ENCODE measurements at places on chromosomes 7 and 10. TPM values are rescaled to one million over a fixed set of nuclear protein-coding genes. Genes with fewer than 3 reads are reported as not detected.

GRCh38 chr10:92142949-92143348 lies 147.9 kb downstream of the CPEB3 start:
- DNase-seq: no peak

- no peak for DNase-seq
Observed at GRCh38 chr10:120719333-120719732, 131.8 kb upstream of the WDR11 start.

GRCh38 chr7:45708046-45708950 lies 134.1 kb downstream of the ADCY1 start:
- DNase-seq: no peak

DNA sequence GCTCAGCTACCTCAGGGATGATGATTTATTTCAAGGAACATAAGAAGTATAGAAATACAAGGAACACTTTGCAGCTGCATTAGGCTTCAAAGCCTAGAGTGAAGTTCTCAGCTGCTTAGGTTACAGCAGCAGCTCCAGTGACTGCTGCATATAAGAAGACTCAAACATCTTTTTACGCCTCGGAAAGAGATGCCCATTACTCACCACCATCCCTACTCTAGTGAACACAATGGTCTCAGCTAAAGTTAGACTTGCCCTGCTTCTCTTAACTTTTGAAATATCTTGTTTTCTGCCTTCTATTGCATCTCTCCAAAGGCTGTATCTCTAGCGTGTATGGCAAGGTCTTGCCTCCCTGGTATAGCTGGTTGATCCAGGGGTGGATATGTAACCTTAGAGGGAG lies 356.0 kb downstream of the PHF14 start:
- no peak for DNase-seq

Gene ZNF727
- polyA plus RNA-seq: 0.11 TPM

DNA sequence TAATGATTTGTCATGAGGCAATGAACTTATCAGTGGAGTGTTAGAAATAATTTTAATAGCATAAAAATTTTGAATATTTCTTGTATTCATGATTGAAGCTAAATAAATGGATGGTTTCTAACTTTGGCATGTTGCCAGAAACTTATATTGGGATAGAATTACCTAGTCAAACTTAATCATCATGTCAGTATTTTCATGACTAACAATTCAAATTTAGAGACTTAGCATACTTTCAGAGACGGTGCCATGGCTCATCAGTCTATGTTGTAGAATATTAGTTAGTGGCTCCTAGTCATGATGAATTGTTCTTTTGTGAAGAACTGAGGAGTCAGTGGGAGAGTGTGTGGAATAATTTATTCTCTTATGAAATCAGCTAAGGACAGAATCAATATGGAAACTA lies 599.6 kb upstream of the POT1 start:
- DNase-seq: no peak

- DNase-seq: no peak
Observed at GRCh38 chr7:69674701-69675182, 76.5 kb downstream of the AUTS2 start.

DNA sequence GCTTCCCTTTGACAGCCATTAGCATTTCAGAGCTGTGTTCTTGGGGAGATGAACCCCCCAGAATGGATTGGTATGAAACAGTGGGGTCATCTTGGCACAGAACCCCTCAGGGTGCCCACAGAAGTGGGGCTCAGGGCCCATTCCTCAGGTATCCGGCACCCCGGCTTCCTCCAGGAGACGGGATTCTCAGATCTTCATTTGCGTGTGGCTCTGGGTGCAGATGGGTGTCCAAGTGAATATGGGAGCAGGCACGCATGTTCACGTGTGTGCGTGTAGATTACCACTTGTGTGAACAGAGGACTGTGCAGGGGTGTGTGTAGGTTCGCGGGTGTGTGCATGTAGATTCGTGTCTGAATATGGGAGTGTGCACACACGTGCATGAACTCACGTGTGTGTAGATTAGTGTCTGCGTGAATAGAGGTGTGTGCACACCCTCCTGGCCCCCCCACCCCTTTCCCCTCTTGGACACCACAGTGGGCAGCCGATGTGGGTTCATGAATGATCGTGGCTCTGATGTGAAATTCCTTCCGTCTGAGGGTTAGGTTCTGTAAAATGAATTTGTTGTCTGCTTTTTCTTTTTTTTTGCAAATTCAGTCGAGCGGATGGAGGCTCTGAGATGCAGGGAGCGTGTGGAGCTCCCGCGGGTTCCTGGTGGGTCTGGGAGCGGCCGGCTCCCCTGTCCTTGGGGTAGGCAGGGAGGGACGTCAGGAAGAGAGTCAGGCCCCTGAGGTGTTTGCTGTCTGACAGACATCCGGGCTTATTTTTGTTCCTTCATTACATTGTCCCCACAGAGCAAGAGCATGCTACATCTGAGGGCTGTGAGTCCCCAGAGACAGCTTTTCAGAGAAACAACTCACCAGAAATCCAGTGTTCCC lies 7.4 kb downstream of the ELFN1 start:
- no peak for DNase-seq

Gene HKDC1
- polyA plus RNA-seq: not detected

Gene CNTNAP2
- 6.1 TPM for polyA plus RNA-seq

GRCh38 chr7:132453826-132454225 lies 122.4 kb downstream of the PLXNA4 start:
- DNase-seq: no peak

DNA sequence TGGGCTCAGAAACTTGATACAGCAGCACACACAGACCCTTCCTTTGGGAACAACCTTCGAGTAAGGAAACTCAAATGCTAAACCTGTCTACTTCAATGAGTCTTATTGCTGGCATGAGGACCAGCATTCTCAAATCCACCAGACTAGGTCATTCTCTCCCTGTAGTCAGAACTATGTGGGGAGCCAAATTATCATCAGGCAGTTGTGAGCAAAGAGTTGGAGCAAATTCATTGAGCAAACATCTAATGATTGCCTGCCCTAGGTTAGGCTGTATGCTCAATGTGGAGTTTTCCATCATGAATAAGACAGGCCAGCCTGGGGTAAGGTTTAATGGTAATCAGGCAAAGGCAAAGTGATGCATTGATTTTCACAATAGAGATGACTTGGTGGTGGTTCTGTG lies 3.6 kb downstream of the EPDR1 start:
- no peak for DNase-seq

GRCh38 chr10:124572751-124573150 lies 111.1 kb downstream of the LHPP start:
- no peak for DNase-seq

DNA sequence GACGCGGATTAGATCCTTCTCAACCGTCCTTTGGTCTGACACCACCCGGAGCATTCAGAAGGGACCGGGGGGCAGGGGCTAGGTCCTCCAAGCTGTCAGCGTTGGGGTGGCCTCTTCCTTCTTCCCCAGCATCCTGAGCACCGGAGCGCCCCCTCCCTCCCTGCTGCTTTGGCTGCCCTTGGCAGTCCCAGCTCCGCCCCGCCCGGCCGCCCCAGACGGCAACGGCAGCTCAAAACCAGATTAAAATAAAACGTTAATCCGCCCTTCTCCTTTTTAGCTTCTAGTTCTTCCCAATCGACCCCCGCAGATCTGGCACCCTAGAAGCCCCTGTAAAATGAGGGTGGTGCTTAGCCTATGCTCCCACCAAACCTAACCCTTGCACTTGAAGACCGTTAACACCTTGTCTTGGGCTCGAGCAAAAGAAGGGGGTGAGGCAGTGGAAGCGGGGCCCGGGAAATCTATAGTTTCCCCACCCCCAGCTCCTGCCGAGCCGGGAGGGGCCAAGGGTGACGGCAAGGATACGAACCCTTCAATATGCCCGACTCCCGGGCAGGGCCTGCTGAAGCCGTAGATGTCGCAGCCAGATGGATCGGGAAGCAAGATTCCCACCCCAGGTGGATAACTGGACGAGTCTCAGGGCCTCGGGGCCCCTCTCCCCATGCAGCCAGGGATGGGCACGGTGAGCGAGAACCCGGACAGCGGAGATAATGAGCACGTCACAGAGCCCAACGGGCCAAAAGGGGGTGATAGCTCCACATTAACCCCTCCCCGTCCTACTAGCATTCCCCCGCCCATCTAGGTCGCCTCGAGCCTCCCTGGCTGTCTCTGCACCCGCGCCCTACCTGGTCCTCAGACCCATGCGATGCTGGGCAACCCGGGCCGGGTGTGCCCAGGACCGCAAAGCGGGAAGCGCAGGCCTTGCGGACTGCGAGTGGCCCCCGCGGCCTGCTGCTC lies 169.7 kb downstream of the NRF1 start:
- no peak for DNase-seq

- DNase-seq: no peak
Observed at GRCh38 chr10:88100281-88100680, 236.9 kb downstream of the PTEN start.

GRCh38 chr10:103125323-103126267 lies 67.5 kb downstream of the NT5C2 start:
- no peak for DNase-seq

Gene WIPF3
- polyA plus RNA-seq: 16.1 TPM

Gene INHBA
- 3.4 TPM for polyA plus RNA-seq

GRCh38 chr7:36961693-36962092 lies 237.4 kb upstream of the AOAH start:
- no peak for DNase-seq

- DNase-seq: no peak
Observed at GRCh38 chr10:8315619-8316021, 261.1 kb downstream of the GATA3 start.
